ENCODE measurements at places on chromosomes 11 and 22.

DNA sequence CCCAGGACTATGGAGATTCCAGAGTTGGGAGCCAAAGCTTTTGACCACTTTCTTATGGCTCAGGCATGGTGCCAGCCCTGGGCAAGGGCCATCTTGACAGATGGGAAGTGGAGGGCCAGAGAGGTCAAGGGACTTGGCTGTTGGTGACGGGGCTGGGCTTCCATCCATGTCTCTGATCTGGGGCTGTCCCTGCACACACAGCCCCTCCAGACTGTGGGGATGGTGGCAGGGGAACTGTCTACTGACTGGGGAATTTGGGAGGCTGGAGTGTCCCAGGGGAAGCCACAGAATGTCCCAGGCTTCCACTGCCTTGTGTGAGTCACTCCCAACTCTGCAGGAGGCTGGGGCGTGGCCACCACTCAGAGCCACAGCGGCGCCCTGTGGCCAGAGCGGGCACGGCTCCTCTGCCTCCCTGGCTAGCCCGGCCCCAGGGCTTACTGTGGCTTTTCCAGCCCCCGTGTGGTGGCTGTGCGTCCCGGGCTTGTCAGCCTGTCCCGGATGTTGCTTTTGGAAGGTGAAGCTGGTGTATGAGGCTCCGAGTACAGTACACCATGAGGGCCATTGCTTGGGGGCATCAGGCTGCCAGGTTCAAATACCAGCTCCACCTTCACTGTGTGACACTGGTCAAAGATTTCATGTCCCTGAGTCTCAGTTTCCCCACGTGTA is 19.6 kb downstream of the C22orf23 start:
- peak; percentile 94 for DNase-seq

DNA sequence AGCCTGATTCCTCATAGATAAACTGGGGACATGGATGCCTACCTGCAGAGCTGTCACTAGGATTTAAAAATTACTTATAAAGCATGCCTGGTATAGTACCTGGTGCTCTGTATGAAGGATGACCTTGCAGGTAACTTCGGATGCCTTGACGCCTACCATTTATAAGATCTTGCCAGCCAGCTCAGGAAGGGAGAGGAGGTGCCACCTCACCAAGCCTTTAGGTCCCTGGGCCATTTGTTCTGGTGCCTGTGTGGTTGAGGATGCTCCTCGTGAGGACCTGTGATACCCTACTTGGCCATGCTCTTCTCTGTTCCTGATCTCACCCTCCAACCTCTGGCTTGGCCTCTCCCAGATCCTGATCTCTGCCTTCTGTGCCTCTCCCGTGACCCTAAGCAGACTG is 85.2 kb downstream of the FDX1 start:
- DNase-seq, result no peak

GRCh38 chr22:36103891-36104290 is 56.7 kb downstream of the APOL3 start:
- DNase-seq, result no peak

- DNase-seq, result no peak
Observed at GRCh38 chr11:79076526-79077115, 364.2 kb downstream of the TENM4 start.

DNA sequence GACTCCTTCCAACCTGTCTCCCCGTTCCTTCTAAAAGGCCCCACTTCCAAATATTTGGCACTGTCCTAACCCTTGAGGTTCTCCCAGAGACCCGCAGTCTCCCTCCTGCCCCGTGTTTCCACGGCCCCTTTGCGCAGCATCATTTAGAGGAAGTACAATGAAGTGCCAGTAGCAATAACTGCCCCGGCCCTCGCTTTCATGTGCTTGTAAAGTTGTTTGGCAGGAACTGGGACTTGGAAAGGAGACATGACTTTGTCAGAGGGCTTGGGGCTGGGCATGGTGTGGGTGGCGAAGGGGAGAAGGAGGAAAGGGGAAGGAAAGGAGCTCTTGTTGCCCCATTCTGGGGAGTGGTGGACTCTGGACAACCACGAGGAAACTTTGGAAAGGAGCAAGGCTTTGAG is 2.6 kb downstream of the CD44 start:
- no peak for DNase-seq

- DNase-seq, result no peak
Observed at GRCh38 chr11:125372088-125372487, 124.0 kb downstream of the FEZ1 start.

- DNase-seq, result no peak
Observed at GRCh38 chr22:38776086-38776485, 17.9 kb downstream of the DNAL4 start.
